ENCODE measurements at places on chromosomes 16 and 17. TPM values are rescaled to one million over a fixed set of nuclear protein-coding genes. Genes with fewer than 3 reads are reported as not detected.

- no peak for DNase-seq
Measured at GRCh38 chr17:16484445-16485175, 7.4 kb downstream of the LRRC75A start.

GRCh38 chr17:50534222-50534978, 1.9 kb downstream of the EPN3 start:
- DNase-seq = no peak

DNA sequence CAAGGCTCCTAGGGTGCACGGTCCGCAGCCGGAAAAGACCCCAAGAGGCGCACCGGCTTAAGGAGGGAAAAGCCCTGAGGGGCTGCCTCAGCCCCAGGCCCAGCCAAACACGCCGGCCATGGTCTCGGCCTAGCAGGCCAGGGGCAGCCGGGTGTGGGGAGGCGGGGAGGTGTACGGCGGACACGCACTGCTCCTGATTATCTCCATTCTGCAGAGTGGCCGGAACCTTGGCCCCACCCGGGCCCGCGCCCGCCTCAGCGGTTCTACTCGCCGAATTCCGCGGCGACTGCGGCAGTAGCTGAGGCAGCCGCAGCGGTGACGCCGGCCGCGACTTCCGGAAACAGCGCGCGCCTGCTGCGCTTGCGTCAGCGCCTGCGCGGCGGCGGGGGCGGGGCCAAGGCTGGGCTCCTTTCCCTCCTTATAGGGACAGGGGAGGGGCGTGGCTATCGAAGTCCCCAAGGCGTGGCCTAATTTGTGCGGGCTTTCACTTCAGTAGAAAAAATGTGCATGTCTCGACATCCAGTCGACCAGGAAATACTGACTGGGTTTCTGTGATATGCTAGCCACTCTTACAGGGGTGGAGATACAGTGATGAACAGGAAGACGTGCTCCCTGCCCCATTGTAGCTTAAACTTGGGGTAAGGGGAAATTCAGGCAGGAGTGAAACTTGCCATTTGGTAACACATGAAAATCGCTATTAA, at the start of gene PARN:
Gene PARN, minus strand, starts transcription at position 342 of the 701 bp plus-strand sequence. Its CDS starts 135 bp downstream, at position 207.
- peak; percentile 95 for DNase-seq

DNA sequence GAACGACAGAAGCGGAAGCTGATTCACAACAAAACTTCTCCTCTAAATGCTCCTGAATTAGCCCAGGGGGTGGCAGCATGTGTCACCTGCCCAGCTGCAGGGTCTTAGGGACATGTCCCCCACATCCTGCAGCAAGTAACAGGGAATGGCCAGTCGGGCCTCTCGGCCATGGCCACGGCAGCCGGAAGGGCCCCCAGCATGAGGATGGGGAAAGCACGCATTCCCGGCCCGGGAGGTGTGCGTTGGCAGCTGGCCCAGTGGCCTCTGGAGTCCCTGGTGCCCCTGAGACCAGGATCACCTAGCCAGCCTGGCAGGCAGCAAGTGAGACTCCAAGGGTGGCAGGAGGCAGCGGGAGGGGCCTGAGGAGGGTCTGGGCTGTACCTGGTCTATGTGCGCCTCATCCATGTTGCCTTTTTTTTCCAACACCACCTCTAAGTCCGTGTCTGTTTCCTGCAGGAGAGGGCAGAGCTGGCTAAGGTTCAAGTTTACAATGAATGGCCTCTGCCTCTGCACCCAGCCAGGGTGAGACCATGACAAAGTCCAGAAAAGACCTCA, 7.0 kb downstream of the KNOP1 start:
- no peak for DNase-seq

- DNase-seq = no peak
Measured at GRCh38 chr17:6495450-6496115, 51.3 kb downstream of the PIMREG start.

DNA sequence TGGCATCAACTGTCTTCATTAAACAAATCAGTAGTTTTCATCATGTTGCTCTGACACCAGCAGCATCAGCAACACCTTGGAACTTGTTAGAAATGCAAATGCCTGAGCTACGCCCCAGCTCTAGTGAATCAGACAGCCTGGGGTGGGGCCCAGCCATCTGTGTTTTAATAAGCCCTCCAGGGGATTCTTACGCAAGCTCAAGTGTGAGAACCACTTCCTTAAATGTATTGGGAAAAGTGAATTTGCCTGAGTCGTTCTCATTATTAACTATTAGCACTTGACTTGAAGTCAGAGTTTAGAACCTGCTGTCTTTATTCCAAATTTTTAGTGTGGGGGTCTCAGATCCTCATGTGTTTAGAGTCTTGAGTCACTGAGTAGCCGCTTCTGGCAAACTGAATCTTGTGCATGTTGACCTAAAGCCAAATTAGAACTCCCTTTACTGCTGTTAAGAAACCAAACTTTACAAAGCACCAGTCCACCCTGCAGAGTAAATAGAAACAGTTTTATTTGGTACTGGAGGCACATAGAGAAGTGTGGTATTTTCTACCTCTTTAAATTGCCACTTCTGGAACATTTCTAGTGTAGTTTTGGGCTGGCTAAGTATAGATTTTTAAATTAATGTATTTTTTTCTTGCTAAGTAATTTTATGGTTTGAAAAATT, 137.4 kb upstream of the COX10 start:
- DNase-seq = peak; percentile 6

GRCh38 chr17:40618754-40619625, 28.6 kb downstream of the SMARCE1 start:
- DNase-seq = no peak

GRCh38 chr16:734208-734980, 6.4 kb downstream of the CIAO3 start:
- DNase-seq = no peak

GRCh38 chr17:3558603-3559269, 1.1 kb upstream of the TRPV3 start:
- DNase-seq = peak; percentile 81

DNA sequence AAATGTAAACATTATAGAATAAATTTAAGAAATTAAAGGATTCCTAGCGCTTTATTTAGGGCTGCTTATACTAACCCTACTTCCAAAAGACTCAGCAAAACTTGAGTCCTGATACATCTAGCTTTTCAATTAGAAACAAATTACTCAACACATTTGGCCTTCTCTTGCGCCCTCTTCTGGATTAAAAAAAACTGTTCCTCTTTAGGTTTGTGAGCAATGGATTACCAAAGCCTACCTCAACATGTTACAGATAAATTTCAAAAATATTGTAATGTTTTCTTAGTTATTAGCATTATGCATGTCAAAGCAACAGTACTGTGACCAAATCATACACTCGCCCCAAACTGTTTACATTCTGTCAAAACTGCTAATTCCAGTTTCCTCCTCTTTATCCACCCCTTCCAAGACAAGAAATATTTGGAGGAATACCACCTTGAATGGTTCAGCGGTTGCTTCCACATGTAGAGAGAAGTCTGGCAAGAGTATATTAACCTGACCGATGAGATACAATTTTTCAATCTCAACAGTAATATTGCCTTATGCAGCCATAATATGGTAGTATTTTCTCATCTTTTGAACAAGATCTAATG, 2.7 kb downstream of the NUFIP2 start:
- peak; percentile 71 for DNase-seq

DNA sequence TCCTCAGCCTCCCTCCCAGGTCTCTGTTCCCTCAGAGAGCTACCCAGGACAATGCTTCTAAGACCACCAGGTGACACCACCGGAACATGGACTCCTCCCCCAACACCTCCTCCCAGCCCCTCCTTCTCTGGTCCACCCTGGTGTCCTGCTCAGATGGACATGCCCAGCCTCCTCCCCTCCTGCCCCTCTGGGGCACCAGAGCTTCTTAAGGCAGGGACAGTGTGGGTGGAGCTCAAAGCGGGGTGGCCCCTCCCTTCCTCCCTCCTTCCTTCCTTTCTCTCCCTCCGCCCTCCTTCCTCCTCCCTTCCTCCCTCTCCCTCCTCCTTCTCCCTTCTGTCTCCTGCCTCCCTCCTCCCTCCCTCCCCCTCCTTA, 22.7 kb downstream of the TRPV3 start:
- peak; percentile 13 for DNase-seq

- no peak for DNase-seq
Measured at GRCh38 chr17:1882836-1883235, 53.0 kb downstream of the RPA1 start.

DNA sequence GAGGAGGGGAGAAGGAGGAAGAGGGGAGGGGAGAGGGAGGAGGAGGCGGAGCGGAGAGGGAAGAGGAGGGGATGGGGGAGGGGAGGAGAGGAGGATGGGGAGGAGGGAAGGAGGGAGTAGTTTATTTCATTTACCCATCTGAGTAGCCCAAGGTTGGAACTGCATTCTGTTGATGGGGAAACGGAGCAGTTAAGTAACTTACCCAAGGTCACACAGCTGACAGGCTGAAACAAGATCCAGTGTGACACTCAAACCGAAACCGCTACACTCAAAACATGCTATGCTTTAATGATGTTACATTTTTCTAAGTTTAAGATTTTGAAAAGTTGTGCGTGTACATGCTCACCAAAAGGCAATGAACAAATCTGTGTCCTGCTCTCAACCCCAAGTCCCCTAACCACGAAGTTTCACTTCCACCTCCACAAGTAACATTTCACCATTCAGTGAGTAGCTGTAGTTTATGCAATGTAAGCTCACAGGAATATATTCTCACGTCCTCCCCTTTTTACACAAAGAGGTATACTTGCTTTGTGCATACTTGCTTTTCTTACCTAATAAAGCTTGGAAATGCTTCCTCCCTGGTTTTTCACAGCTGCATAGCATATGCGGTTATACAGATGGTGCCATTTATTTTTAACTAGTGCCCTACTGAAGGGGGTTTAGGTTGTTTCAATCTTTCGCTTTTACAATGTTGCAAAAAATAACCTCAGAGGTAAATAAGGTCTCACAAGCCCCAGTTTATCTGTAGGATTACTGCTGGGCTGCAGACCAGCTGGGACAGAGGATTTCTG, 275.3 kb downstream of the PARN start:
- DNase-seq = no peak

GRCh38 chr16:83980794-83981193, 12.8 kb downstream of the NECAB2 start:
- no peak for DNase-seq

DNA sequence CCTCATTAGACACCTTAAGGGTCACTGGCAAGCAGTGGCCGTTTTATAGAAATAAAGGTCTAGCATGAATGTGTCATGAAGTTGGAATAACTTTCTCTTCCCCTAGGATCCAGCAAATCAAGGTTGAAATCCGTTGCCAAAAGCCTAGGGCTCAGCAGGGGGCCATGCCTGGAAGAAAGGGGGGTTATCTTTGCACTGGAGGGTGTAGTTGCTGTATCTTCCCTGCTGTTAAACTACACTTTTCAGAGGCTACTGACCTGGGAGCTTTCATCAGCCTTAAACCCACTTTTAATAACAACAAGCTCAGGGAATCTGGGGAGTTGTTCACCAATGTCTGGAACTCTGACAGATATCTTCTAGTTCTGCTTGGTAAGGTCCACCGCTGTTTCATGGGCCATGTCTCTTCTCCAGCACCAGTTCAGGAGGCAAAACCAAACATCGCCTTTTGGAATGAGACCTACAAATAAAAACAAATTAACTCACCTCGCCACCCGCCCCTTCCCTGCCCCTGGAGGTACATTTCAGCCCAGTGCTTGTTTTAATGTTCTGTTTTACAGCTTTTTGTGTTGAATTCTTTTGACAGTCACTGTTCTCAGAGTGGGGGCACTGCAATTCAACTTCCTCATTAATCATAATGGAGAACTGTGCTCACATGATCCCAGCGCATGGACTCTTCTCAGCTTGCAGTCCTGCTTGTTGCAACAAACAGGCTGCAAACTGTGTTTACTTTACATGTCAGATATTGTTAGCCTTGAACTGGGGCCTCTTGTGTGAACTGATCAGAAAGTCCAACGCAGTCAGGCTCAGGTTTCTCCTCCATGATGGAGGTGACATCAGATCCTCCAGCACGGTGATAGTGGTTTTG, 508.7 kb downstream of the KCNJ2 start:
- no peak for DNase-seq

TRIM47 gene
- total RNA-seq = 26.6 TPM

TBC1D26 gene
- total RNA-seq = not detected

TP53TG3F gene
- not detected for total RNA-seq

SP6 gene
- total RNA-seq = 1.8 TPM

METTL23 gene
- 43.8 TPM for total RNA-seq

NLRC3 gene
- total RNA-seq = 0.11 TPM
